Omental fat pad (tissue), 4 donors: ENCODE measurements at places on chromosomes 7 and 10. TPM values are rescaled to one million over a fixed set of nuclear protein-coding genes. Genes with fewer than 3 reads are reported as not detected.

GRCh38 chr7:121116396-121116795, 127.9 kb downstream of the CPED1 start:
- no peak for DNase-seq

GRCh38 chr10:76245951-76246495, 814.6 kb downstream of the LRMDA start:
- DNase-seq = no peak

GRCh38 chr7:119935418-119936025, 337.5 kb upstream of the KCND2 start:
- no peak for DNase-seq

DNA sequence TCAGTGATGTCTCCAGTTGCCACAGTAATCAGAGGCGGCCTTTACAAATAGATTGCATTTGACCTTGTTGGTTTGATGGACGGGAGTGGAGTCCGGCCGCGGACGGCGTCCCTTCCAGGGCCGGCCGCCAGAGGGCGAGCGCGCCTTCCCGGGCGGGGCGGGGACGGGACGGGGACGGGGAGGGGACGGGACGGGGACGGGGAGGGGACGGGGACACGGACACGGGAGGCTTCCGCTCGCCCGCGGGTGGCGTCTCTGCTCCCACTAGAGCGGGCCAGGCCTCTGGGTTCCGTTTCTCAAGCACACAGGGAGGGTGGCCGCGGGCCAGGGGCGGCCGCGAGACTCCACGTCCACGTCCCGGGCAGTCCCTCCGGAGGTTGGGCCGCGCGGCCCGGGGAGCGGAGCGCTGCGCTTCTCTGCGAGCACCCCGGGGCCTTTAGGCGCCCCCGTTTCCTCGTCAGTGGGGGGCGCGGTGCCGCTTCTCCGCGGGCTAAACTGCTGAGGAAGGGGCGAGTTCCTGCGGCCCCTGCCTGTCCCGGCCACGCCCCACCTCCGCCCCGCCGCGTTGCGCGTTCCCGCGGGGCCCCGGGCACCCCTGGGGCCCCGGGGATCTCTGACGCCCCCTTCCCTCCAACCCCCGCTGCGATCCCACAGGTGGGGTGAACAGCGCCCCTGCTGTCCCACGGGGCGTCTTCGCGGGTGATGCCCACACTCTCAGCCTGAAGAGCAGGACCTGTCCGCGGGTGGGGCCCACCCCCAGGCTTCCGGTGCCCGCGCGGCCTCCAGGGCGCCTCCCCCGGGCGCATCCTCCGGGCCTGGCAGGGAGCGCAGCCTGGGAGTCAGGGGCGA, 84.2 kb upstream of the MKI67 start:
- DNase-seq = no peak

DNA sequence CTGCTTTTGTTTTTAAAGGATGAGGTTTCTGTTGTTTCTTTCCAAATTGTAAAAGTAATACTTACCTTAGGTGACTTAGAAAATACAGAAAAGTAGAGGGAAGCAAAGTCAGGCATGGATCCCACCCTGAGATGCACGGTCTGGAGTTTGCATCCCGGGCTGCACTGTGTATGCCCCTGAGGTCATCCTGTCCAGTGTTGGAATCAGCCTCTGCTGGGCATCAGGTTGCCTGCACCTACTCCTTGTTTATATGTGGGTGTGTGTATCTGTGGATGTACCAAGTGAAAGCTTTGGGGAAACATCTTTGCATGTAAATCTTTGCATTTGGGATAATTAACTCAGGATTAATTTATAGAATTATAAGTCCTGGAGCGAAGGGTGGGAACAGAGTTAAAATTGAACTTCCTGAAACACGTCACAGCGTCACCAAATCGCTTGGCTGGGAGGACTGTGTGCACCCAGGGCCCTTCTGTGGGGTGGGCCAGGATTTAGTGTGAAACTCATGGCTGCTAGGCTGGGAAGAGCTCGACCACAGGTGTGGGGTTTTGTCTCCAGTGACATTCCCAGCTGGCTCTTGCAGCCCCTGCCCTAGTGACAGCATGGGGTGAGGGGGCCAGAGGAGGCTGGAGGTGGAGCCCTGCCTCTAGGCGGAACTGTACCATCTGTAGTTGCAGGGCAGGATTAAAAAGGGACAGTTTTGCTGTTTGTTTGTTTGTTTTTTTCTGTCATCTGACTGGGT, 27.9 kb downstream of the GTF2IRD1 start:
- no peak for DNase-seq

GRCh38 chr7:107934991-107935770, 44.2 kb downstream of the DLD start:
- DNase-seq = no peak

The IFIT5 gene
- total RNA-seq = 19.2 TPM

The LRRC18 gene
- not detected for total RNA-seq
